ENCODE measurements at places on chromosomes 4 and X.

- DNase-seq = no peak
Measured at GRCh38 chrX:38968344-38969216, 167.3 kb downstream of the MID1IP1 start.

DNA sequence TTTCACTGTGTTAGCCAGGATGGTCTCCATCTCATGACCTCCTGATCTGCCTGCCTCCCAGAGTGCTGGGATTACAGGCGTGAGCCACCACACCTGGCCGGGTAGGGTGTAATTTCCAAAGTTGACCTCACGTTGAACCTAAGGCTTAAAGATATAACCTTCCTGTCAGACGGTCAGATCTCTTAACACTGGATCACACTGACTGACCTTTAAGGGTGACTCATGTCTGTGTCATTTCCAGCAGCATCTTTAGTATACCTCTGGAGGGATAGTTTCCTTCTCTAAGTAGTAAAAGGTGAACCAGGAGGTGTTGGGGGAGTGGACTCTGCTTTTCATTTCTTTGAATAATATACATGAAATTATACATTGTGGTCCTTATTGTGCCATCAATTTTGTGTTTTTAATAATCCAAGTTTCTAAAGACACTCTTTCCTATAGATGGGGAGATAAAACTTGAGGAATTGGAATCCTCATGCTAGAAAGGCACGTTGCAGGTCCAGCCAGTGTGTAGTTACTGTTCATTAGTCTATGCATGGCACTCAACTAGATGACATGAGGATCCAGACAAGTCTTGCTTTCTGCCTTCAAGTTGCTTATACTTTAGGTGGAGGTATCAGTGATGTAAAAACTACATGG, 45.7 kb downstream of the ARHGAP10 start:
- no peak for DNase-seq

DNA sequence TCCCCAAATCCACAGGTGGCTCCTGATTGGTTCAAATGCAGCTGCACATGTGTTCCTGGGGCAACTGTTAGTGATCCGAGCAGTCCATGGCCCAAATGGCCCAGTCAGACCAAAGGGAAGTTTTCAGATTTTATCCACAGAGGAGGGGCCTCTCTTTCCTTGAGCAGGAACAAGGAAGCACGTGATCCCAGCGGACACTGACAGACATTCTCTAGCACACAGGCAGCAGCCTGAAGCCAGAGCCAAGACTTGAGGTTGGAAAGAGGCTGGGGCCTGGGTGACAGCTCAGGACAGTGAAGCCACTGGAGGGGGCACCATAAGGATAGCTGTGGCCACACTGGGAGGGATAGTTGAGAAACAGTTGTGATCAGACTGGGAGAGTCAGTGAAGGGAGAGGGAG, 3.5 kb upstream of the ZFP92 start:
- DNase-seq = no peak

GRCh38 chr4:18049446-18049845, 27.9 kb upstream of the LCORL start:
- no peak for DNase-seq

GRCh38 chr4:6561173-6561516, 13.8 kb upstream of the MAN2B2 start:
- no peak for DNase-seq

DNA sequence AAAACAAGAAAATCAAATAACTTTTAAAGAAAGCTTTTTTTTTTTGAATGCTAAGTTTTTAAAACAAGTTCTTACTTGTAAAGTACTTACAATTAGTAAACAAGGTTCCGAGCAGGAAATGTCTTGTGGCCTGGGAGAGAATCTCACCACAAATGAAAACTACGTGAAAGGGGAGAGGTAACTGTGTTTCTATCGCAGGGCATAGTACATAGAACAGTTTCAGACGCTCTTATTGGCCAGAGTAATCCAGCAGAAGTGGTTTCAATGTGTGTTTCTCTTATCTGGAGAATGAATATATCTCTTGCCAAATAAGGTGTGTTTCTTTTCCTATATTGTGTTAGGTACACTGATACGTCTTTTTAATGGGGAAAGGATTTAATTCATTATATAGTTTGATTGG, at the start of gene PLAC8:
Gene PLAC8, minus strand, starts transcription at position 154 of the 400 bp plus-strand sequence. CDS start 6,808 bp downstream, outside the sequence.
- DNase-seq = peak; percentile 15

DNA sequence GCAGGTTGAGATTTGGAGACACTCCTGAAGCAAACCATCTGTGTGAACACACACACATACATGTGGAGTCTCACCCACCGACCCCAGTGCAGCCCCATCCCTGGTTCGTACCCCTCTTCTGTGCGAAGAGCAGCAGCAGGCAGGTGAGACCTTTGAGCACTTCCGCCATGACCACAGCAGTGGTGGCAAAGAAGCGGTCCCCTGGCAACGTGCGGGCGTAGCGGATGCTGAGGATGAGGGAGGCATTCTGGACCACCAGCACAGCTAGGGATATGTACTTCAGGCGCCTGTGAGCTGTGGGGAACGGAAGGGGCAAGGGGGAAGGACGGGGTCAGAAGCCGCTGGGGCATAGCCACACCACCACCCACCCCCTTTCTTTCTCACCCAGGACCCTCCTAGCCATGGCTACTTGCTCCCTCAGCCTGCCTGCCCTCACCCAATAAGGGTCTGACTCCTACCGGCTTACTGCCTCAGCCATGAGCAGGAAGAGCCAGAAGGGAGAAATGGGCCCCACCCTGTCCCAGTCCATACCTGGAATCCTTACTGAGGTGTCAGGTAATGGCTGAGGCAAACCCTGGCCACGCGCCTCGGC, 1.6 kb downstream of the SLC35A2 start:
- no peak for DNase-seq

GRCh38 chr4:84680956-84681355, 98.0 kb downstream of the CDS1 start:
- DNase-seq = no peak

DNA sequence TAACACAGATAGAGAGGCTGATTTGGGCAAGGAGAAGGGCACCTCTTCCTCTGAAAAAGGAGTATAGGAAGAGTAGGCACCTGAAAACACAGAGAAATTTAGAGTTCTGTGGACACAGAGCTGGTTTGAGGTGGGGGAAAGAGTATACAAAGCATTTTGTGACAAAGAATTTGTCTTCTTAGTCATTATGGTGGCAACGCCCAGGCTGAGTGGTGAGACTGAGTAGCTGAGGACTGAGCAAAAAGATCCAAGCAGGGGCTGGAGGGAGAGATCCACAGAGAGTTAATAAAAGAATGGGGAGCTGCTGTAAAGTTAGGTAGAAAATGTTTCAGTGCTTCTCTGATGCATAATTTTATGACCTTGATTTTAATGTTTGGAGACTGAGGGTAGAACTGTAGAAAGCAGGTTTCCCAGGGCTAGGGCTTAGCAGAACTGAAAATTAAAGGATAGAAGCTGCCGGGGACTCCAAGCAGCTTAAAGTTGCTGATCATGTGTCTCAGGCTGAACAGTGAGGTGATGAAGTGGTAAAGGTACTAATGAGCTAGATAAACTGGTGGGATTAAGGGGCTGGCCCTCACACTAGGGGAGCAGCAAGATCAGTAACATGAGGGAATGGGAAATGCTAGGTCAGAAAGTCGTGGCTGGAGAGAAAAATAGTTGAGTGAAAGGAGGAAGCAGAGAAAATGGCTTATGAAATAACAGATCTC, 118.9 kb downstream of the CEP44 start:
- no peak for DNase-seq

- DNase-seq = no peak
Measured at GRCh38 chr4:7816771-7817170, 122.9 kb downstream of the AFAP1 start.

DNA sequence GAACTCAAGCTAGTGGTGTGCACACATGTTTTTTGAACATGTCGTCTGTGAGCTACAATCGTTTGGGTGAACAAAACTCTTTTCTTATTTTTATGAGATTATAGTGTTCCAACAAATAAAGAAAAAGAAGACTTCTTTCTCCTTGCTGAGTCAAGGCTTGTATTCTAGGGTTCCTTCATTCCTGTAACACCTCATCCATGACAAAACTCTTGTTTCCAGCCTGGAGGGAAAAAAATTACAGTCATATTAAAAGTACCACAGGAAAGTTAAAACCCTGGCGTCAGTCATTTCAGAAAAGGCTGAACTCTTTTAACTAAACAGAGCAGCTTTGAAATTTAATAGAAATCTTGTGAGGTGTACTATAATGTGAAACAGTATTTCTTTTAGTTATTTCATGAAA, 79.2 kb upstream of the BOD1L1 start:
- DNase-seq = no peak
